ENCODE measurements at places on chromosomes 4 and X.

DNA sequence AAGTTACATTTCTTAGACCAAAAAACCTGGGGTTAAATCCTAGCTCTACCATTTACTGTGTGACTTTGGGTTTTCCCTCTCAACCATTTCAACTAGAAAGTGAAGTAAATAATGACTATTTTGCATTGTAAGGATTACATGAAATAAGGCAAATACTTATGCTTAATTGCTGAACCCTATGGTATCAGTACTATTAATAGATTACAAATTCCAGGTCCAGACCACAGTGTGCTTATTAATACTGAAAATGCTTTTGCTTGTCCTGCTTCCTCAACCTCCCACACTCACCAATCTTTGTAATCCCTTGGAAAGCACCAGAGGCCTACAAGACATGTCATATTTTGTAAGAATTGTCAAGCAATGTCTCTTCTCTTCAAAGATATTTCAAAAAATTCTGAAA is 456.5 kb downstream of the SPOCK3 start:
- no peak for DNase-seq

DNA sequence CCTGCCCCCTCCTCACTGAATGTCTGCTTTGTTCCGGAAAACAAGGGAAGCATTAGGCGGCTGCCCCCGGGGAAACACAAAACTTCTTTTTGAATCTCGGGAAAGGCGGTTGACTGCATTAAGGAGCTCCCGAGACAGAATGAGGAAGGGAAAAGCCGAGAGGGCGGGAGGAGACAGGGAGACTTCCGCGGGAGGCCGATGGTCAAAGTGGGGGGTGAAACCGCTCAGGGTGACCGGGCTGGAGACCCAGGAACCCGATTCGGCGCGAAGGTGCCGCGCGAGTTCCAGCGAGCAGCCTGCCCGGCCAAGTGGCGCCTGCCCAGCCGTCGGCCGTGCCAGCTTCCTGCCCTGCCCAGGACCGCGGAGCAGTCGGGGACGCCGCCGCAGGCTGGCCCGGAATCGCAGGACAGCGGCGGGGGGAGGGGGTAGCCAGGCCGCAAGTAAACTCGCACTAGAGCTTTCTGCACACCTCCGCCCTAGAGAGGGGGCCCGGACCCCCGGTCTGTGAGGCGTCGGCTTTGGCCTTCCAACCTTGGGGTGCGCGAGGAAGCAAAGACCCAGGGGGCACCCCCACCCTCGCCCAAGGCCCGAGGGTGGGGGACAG is 55.1 kb upstream of the BCOR start:
- no peak for DNase-seq

GRCh38 chr4:112526061-112526460 is 10.1 kb upstream of the NEUROG2 start:
- DNase-seq, result no peak

DNA sequence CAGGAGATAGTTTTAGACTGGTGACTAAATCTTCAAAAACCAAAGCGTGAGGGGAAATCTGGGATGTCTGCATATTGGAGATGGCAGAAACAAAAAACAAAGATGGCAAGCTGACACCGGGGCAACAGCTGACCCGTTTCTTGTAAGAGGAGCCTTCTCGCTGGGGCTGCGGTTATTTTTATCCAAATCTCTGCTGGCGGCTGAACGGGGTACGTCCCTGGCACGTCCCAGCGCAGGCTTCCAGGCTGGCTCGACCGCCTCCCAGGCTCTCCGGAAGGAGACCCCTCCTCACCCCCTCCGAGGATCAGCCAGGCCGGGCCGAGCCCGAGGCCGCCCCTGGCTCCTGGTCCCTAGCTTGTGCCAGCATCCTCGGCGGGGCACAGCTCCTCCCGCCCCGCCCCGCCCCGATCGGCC is 403 bp downstream of the SGCB start:
- DNase-seq, result no peak

DNA sequence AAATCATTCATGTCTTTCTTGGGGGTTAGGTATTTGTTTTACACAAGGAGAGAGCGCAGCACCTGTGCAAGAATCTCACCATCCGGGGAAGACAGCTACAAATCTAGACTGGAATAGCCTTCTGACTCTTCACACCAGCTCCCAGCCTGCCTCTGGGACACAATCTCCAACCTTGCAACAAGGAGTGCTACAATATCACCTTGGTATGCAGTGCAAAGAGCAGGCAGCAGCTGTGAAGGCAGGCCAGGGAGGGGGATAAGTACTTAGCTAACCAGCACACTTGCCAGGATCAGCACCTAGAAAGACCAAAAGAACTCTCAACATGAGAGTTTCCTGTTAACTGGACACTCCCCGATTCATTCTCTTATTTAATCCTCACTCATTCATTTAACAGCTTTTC is 235.3 kb downstream of the AR start:
- no peak for DNase-seq

DNA sequence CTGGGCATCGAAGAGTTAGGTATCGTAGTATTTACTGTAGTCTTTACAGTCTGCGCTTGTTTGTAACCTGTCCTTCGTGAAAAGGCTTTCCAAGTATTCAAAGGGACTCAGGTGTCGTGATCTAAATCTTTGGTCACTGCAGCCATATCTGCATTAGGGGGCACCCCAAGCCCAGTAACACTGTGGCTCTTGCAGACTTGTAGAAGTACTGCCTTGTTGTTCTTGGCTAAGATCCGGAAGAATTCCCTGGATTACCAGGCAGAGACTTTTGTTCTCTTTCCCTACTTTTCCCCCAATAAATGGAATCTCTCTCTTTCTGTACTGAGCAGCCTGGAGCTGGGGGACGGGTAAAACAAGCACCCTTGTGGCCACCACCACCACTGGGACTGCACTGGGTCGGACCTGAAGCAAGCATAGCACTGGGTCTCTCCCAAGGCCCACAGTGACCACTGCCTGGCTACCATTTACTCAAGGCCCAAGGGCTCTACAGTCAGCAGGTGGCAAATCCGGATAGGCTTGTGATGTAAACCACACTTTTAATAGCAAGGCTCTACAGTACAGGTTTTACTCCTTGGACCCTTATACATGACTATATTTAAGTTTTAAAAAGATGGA is 12.0 kb downstream of the CXorf58 start:
- DNase-seq, result no peak

GRCh38 chrX:71976753-71977152 is 66.1 kb downstream of the NHSL2 start:
- no peak for DNase-seq
